ENCODE measurements at places on chromosomes 1 and 21.
A peak's percentile ranks its signal among the peaks of the same experiment; 100 is the strongest.

DNA sequence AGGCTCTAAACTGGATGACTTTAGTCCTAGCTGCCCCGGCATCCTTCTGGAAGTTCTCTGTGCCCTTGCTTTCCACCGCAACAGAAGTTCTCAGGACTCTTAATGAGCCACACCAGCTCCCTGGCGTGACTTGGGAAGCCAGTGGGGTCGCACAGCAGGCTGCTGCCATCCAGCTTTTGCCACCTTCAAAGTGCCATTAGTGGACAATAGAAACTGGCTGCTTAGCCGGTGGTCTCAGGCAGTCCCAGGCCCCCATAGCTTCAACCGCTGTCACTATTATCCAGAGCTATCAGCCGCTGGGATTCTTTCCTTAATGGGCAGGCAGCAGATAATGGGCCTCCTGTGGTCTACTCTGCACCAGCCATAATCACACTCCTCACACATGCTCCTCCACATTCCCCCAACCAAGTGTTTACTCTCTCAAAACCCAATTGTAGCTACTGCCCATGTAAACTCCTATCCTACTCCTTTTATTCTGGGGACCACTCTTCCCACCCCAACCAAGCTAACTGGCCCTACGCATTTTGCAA is 37.3 kb downstream of the PLEKHA6 start:
- no peak for DNase-seq

DNA sequence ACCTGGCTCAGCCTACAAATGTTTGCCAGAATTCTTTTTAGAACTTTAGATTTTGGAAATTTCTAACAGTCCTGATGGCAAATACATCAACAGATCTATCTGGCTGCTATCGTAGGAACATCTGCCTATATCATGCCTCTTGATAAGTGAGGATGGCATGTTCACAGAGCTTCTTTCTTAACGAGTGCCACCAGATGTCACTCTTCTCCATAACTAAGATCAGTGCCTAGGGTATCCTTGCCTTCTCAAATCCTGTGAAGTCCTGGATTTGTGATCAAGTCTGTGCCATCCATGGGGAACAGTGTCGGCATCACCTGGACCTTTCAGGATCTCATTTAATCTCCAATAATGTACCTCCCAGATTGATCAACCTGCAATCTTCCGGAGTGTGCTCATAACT is 36.5 kb upstream of the CD5L start:
- DNase-seq = no peak

DNA sequence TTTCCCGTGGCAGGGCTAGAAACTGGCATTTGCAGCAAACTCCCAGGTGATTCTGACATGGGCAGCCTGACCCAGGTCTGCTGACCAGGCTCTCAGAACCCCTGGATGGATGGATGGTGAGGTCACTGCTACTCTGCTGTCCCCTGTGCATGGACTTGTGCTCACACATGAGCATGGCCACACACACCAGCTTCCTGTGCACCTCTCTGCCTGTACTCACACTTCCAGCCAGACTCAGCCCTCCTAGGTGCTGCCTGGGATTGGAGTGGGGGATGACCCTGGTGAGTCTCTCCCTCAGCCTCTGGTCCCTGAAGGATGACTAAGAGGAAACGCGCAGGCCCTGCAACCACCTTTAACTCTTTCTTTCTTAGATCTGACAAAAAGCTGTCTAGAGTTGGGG is 361.1 kb downstream of the HHAT start:
- DNase-seq = no peak

DNA sequence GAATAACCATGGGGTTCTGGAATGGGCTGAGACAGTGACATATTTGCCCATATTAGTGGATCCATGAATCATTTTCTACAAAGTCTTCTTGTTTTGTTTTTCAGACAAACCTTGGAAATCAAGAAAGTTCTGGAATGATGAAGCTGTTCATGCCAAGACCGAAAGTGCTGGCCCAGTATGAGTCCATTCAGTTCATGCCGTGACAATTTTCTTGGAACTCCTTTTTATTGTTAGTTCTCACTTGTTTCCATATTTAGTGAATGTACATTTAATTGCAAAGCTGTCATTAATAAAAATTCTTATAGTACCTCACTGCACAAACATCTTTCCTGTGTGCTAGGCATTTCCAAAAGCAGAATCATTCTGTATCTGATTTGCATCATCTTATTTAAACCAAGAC is 100.6 kb upstream of the KCNJ15 start:
- DNase-seq = no peak

- DNase-seq = no peak
Measured at GRCh38 chr1:33286451-33287185, 30.3 kb downstream of the ZNF362 start.

DNA sequence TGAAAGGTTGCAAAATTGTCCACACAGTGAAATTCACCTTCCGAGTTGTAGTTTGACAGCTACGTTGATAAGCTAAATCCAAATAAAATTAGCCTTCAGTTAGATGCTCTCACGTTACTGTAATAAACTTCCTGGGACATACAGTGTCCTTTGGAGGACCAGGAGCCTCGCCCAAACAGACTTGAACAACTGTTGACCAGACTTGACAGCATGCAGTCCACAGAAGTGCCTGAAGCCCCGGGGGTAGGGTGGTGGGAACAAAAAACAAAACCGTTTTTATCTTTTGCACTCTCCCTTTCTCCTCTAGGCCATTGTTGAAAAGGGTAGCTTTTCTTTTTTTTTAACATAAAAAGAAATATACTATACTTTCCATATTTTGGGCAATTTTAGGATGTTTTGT is 172.8 kb upstream of the SAMSN1 start:
- DNase-seq = no peak

- no peak for DNase-seq
Measured at GRCh38 chr21:14285147-14285761, 69.3 kb downstream of the RBM11 start.

GRCh38 chr1:34683616-34684015 is 71.2 kb upstream of the GJB5 start:
- DNase-seq = no peak

DNA sequence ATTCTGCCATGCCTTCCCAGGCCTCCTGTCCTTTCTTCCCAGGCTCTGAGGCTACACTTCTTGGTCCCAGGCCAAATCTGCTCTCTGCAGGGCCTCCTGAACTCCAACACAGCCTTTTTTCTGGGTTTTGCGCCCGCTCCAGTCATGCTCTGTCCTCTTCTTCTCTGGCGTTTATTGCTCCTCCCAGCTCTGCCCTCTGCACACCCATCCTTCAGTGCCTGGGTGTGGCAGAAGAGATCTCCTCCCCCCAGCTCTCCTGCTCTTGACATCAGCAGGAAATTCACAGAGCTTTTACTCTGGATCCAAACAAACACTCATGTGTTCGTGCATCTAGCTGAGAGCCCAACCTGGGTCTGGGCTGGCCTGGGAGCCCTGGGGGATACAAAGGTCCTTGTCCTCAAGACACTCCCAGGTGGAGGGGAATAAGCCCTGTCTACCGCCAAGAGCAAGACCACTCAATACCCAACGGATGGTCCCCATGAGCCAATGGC is 22.9 kb upstream of the EPS8L3 start:
- no peak for DNase-seq

DNA sequence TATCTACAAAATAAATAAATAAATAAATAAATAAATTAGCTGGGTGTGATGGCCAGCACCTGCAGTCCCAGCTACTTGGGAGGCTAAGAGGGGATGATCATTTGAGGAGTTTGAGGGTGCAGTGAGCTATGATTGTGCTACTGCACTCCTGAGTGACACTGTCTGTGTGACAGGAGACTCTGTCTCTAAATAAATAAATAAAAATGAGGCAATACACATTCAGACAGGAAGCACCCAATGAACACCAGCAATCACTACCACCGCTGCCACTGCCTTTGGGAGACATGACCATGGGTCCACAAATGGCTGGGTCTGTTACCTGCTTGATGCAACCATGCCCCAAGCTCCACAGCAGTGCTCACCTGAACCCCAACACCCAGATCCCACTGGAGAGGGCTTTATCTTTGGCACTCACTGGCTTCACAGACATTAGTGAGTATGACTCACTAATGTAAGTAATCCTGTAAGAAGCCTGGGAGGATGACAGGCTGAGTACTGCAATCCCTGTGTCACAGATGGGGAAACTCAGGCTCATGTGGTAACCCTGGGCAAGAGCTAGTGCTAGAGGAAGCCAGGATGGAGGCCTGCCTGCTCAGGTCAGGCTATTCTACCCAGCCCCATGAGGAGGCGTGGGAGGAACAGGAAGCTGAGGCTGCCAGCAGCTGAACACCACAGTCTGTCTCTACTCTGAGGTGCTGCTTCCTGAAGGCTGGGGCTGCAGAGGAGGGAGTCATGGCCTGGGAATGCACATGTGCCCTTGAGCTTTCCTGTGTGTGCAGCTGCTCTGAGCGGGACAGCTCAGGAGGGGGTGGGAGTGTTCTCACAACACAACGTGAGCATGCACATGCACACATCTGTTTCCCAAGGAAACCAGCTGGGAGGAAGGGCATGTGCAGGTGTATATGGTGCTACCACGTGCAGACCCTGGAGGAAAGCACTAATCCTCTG is 43.0 kb downstream of the SLC9A1 start:
- peak; percentile 38 for DNase-seq

- DNase-seq = no peak
Measured at GRCh38 chr1:240888787-240889048, 276.8 kb upstream of the GREM2 start.

- DNase-seq = no peak
Measured at GRCh38 chr1:212979340-212980122, 29.2 kb downstream of the VASH2 start.

DNA sequence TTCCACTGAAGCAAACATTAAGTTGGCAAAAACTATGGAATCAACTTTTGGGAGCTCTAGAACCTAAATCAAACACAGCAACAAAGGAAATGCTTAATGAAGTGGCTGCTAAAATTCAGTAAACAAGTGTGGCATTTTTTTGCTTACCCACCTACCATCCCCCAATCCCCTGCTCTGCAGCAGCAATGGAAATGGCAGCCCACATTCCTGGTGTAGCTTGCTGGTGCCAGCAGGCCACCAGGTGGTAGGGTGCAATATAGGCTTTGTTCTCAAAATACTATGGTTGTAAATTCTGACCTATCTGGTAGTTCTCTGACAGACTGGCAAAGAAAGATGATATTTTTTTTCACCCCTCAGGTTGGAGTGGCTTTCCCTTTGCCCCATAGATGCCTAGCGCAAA is 42.8 kb downstream of the SHCBP1L start:
- no peak for DNase-seq

DNA sequence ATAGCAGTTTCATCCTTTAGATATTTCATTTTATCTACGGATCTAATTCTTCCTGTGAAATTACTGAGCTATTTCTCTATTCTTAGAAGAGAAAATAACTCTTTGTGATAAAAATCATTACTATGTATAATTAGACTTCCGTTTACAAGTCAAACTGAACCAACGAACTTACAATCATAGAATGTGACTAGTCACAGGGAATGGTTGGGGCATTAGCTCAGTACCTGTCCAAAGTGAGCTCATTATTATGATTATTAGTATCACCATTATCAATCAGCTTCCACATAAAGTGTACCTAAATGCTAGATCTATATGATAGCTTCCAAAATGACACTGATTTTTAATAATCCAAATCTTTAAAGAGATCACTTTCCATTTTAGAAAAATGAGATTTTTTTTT is 12.5 kb downstream of the AMY2B start:
- no peak for DNase-seq

- DNase-seq = no peak
Measured at GRCh38 chr1:197800379-197801110, 25.3 kb upstream of the DENND1B start.

- DNase-seq = peak; percentile 15
Measured at GRCh38 chr1:28737307-28738132, 780 bp downstream of the YTHDF2 start.

- DNase-seq = no peak
Measured at GRCh38 chr1:90879281-90879680, 142.6 kb downstream of the ZNF644 start.

DNA sequence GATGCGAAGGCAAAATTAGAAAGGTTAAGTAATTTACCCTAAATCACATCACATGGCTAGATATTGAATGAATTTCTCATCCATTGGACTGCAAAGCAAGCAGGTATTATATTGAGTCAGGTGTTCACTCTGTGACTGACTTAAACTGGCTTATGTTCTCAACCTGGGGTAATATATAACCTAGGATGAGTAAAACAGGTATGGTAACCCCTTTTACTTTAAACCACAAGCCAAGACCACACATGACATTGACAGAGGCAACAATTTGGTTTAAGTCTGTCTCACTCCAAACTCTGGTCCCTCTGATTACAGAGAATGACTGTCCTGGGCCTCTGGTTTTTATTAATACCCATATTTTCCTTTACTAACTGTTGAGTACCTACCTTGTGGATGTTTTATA is 33.3 kb downstream of the MAEL start:
- no peak for DNase-seq

DNA sequence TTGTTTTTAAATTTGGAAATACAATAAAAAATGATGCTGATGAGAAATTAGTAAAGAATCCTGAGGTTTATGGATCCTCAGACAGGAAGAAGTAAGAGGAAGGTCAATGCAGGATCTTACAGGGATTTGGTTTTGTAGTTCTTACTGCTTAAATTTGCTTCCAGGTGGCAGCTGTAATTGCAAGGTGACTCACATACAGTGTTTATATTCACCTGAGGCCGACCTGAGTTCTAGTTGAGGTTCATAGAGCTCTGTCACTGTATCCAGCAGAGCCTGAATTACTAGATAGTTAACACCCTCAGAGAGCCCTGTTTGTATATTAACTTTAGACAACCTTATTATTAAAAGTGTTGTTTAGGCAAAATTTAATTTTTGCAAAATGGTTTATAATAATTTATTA is 1.4 kb upstream of the WDR26 start:
- DNase-seq = no peak

GRCh38 chr1:229221106-229222019 is 49.5 kb upstream of the RAB4A start:
- DNase-seq = no peak

DNA sequence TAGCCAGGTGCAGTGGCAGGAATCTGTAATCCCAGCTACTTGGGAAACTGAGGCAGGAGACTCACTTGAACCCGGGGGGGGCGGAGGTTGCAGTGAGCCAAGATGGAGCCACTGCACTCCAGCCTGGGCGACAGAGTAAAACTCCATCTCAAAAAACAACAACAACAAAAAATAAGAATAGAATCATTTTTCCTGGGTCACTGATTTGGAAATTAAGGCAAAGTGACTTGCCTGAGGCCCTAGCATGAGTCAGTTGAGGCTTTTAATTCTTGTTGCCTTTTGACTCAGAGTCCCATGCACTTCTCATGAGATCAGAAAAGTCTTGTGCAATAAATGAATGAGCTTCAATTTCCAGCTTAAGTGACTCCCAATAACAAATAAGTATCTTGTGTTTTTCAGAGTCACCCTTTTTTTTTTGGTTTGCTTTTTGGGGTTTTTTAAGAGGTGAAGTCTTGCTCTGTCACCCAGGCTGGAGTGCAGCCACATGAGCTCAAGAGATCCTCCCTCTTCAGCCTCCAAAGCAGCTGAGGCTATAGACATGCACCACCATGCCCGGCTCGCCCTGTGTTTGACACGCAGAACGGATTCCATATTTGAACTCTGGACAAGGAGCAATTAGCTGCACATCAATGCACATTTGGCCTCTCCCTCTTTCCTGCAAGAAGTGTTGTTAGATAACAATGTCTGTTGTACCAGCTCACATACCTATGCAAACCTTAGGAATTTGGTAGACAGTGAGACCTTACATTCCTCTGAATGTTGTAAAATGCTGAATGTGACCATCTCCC is 3.4 kb upstream of the PLEKHM2 start:
- DNase-seq = no peak

GRCh38 chr21:32514275-32515055 is 70.9 kb downstream of the TCP10L start:
- DNase-seq = no peak

GRCh38 chr1:32886004-32886827 is at the start of gene HPCA:
Gene HPCA (plus strand): TSS chr1:32886491. CDS start chr1:32888899, 2,408 bp downstream.
- no peak for DNase-seq

- no peak for DNase-seq
Measured at GRCh38 chr1:119884711-119885110, 11.6 kb downstream of the ADAM30 start.
